ENCODE measurements at places on chromosomes 4 and X.
A peak's percentile ranks its signal among the peaks of the same experiment; 100 is the strongest.

DNA sequence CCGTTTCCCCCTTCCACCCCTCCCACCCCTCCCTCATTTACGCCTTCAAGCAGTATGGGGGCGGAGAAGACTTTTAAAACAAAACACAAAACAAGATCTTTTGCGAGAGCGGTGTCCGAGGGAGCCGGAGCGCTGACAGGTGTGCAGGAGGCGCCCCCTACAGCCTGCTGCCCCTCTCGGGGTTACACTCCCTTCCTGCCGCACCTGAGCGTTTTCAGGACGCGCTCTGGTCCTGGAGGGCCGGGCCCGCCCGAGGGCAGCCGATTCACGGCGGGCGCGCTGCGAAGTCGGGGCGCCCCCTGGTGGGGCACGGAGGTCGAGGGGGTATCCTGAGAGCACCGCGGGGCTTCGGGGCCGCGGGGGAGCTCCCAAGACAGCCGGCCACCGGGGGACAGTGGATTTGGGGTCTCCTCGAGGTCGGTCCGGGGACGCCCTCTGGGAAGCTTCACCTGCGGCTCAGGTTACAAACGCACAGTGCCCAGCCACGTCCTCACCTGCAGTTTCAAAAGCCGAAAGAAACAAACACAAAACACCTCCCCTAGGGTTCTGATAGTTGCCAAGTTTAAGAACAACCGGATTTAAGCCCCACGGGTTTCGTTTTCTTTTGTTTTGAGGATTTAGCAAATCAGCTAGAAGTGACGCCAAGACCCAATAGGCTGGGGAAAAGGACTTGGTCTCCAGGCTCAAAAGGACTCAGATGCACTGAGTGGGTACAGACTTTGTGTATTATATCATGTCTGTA is 8.0 kb upstream of the NEUROG2 start:
- DNase-seq, result peak; percentile 40

- DNase-seq, result no peak
Measured at GRCh38 chrX:133339566-133339965, 75.7 kb downstream of the GPC4 start.

DNA sequence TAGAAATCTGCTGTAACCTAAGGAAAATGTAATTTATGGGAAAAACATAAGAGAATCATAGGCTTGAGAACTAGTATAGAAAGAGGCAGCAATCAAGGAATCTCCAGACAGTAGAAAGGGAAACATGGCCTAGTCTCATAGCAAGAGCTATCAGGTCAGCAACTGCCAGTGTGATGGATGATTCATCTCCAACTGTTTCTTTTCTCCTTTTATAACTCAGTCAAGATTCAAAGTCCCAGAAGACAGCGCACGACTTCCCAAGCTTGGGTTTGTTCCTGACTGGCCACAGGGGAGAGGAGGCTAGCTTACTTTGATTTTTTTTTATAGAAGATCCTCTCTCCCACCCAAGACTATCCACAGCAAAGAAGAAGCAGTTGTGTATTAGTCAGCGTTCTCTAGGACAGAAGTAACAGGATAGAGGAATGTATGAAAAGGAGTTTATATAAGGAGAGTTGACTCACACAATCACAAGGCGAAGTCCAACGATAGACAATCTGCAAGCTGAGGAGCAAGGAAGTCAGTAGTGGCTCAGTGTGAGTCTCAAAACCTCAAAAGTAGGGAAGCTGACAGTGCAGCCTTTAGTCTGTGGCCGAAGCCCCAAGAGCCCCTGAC is 181.5 kb downstream of the GC start:
- DNase-seq, result no peak

GRCh38 chrX:152428120-152428519 is 23.0 kb downstream of the GABRA3 start:
- no peak for DNase-seq

GRCh38 chr4:71832049-71832448 is 48.2 kb upstream of the GC start:
- DNase-seq, result no peak

DNA sequence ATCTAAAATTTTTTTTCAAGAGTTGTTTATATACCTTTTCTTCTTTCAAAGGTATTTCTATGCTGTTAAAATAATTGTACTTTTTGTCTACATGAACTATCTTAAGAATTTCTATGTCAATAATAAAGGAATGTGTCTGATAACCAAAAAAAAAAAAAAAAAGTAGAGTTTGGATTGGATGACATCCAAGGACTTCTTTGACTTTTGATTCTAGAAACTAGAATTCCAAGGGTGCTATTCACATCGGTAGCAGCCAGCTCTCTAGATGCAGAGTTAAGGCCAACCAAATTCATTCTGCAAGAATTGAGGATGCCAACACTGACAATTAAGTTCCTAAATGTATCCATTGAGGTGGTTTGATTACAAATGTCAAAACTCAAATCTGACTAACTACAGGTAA is 42.0 kb upstream of the PRKG2 start:
- DNase-seq, result no peak

DNA sequence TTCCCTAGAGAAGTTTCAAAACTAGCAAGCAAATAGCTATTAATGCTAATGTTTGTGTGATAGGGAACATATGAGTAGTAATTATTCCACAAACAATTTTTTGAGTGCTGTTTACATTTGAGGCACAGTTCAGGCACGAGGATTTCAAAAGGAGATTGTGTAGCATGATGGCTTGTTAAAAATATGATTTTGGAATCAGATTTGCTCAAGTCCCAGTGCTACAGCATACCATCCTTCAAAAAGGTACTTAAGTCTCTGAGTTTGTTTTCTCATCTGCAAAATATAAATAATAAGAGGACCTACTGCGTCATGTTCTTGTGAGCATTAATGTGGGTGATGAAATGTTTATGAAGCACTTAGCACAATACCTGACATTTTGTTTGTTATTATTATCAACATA is 11.3 kb downstream of the TLR8 start:
- DNase-seq, result no peak

DNA sequence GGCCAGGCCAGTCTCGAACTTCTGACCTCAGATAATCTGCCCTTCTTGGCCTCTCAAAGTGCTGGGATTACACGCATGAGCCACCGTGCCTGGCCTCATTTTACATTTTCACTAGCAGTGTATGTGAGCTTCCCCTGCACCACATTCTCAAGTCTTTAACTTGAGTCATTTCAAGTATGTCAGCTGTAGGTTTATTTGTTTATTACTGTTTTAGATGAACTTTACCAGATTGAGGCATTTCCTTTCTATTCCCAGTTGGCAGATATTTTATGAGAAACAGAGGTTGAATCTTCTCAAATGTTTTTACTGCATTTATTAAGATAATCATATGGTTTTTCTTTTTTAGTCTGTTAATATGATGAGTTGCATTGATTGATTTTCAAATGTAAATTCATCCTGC is 114.6 kb upstream of the SH3RF1 start:
- DNase-seq, result no peak

DNA sequence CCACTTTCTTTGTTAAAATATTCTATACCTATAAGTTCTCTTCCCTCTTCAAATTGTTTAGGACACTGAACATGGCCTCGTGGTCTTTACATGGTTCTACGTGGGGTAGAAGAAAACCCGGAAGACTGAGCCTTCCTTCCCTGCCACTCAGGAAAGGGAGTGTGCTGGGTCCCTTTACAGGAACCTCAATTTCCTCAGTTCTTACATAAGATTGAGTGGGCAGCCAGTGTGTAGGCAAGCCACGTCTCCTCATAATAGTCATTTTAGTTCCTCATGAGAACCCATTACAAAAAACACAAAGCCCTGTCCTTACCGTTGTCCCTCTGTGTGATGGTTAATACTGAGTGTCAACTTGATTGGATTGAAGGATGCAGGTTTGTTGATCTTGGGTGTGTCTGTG is 28.7 kb upstream of the SMIM10L2A start:
- no peak for DNase-seq

GRCh38 chr4:47543331-47543730 is 58.3 kb downstream of the ATP10D start:
- no peak for DNase-seq

DNA sequence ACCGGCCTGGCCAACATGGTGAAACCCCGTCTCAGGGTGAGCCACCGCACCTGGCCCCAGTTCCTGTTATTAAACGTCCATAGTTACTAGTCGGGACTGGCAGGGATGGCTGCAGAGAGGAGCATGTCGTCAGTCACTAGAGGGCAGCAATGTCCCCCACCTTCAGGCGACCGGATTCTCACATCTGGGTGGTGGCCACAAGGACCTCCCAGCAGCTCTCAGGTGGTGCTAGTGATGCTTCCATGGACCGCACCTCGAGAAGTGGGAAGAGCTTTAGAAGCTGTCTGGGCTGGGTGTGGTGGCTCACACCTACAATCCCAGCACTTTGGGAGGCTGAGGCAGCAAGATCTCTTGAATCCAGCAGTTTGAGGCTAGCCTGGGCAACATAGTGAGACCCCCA is 13.3 kb upstream of the IL3RA start:
- DNase-seq, result peak; percentile 25

DNA sequence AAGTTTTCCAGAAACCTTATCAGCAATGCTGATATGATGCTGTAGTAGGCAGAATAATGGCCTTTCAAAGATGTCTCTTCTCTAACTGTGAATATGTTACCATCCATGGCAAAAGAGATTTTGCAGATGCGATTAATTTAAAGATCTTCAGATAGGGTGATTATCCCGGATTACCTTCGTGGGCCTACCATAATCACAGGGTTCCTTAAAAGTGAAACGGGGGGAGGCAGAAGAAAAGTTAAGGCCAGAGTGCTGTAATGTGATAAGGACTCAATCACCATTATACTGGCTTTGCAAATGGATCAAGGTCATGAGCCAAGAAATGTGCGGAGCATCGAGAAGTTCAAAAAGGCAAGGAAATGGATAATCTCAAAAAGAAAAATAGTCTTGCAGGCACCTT is 459.6 kb downstream of the CCSER1 start:
- no peak for DNase-seq

DNA sequence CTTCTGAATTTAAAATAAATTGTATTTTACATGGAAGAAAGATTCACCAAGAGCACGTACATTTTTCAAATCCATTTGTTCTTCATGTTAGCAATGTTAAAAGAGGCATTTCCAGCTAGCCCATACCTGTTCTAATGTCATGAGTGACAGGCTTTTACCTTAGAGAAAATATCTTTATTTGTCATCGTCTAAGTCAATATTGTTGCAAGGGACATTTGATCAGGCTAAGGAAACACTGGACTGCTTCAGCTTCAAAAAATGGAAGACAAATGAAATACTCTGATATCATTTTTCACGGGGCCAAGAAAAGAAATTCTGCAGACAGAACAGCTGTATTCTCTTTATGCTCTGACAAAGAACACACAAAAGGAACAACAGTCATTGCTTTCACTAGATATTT is 207.7 kb downstream of the RCHY1 start:
- DNase-seq, result no peak

GRCh38 chrX:11724122-11725017 is 33.7 kb upstream of the MSL3 start:
- DNase-seq, result peak; percentile 30

GRCh38 chr4:54659749-54660535 is 2.2 kb downstream of the KIT start:
- DNase-seq, result no peak

- DNase-seq, result no peak
Measured at GRCh38 chrX:136310411-136310810, 9.6 kb downstream of the ADGRG4 start.

- DNase-seq, result no peak
Measured at GRCh38 chr4:1227816-1228215, 21.1 kb downstream of the CTBP1 start.

GRCh38 chr4:155535802-155536454 is 130.7 kb upstream of the GUCY1A1 start:
- no peak for DNase-seq

- DNase-seq, result no peak
Measured at GRCh38 chrX:4268676-4269075, 555.2 kb upstream of the PRKX start.

- DNase-seq, result no peak
Measured at GRCh38 chr4:181890031-181890430, 353.2 kb upstream of the TENM3 start.

GRCh38 chr4:94334476-94334875 is 8.2 kb downstream of the HPGDS start:
- DNase-seq, result no peak

- no peak for DNase-seq
Measured at GRCh38 chr4:40514497-40514951, 115.1 kb downstream of the RBM47 start.

DNA sequence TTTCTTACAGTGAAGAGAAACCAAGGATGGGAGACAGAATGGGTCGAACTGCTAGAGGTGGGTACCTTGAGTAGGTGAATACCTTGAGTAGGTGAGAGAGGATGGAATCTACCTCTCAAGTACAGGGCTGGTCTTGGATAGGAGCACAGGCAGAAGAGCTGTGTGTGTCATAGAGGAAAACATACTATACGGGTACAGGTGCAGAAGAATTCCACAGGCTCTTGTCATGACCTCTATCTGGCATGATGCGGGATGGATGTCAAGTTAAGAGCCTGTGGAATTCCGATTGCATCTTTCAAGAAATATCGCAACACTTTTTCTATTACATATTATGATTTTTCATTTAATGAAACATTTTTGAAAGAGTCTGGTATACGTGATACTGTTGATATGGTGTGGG is 18.0 kb upstream of the OCIAD1 start:
- DNase-seq, result no peak

GRCh38 chr4:13171292-13172057 is 312.7 kb downstream of the RAB28 start:
- DNase-seq, result no peak

GRCh38 chr4:186587416-186588018 is 32.1 kb upstream of the MTNR1A start:
- peak; percentile 73 for DNase-seq

- no peak for DNase-seq
Measured at GRCh38 chr4:519203-519651, 20.2 kb downstream of the PIGG start.

DNA sequence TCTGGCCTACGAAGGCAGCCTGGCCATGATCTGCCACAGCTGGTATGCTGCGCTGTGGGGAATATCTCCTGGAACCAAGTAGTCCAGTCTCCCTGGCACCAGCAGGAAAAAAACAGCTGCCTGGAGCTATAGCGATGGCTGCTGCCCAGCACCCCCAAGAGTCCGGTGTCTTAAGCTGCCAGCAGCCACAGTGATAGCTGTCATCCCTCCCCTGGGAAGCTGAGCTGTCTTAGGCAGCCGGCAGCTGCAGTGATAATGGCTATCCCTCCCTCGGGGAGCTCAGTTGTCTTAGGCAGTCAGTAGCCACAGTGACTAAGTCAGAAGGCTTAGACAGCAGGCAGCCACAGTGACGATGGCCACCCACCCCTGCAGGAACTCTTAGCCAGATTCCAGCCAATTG is 205.1 kb downstream of the STPG2 start:
- no peak for DNase-seq

DNA sequence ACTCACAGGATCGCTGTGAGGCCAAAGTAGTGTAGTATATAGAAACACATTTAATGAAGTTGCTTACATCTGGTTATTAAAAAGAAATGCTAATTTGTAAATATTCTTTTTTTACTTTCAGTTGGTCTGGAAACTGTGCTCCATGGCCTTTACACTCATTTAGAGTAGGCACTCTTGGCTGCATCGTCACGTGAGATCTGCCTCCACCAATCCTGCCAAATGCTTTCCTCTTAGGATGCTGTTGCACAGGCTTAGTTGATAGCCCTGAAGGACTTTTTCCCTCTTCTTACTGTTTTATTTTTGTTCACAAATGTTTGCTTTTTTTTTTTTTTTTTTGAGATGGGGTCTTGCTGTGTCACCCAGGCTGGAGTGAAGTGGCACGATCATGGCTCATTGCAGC is 6.3 kb downstream of the CPE start:
- no peak for DNase-seq

- peak; percentile 68 for DNase-seq
Measured at GRCh38 chrX:72572248-72573157, at the start of gene HDAC8. HDAC8 (minus strand) TSS chrX:72572843; CDS start chrX:72572761, 82 bp downstream.
